ENCODE measurements at places on chromosomes 4 and X.

DNA sequence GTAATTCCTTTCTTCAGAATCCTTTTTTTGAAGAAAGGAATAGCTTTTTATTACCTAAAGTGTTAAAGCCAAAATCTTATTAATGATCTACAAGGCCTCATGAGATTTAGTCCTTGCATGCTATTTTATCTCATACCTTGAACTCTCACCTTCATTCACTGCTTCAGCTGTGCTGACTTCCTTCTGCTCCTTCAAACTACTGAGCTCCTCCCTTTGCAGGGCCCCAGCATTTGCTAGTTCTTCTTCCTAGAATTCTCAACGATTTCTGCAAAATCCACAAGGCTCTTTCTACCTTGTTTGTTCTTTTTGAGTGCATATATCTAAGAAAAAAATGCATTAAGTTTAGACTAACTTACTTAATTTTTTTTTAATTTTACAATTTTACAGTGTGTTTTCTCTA lies 619.5 kb downstream of the EPHA5 start:
- DNase-seq: no peak

GRCh38 chr4:153791746-153792617 lies 3.1 kb upstream of the SFRP2 start:
- DNase-seq: no peak

- no peak for DNase-seq
These were observed 3.5 kb upstream of the TMSB4X start for GRCh38 chrX:12971282-12972003.

DNA sequence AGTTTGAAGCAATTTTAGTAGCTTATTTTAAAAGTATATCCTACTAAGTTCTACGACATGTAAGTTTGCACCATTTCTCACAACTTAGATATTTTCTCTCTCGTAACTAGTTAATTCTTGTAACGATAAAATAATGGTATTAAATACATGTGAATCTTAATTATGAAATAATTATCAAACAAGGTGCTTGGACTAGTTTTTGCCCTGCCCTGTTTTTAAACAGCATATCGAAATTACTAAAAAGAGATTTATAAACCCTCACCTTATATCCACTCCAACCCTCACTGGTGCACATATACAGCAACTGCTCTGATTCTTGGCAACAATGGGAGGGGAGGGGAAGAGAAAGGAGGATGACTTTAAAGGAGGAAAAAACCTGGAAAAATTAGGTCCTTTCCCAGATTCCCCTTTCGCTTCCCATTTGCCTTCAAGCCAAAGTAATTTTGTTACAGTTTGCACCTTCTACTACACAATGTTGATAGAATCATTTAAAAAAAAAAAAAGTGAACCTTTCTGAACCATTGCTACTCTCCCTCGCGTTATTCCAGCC lies 820 bp upstream of the MAB21L2 start:
- no peak for DNase-seq

- no peak for DNase-seq
These were observed 538.2 kb downstream of the DMD start for GRCh38 chrX:32673193-32673592.

- no peak for DNase-seq
These were observed 191.4 kb downstream of the TSPAN5 start for GRCh38 chr4:98466868-98467599.

DNA sequence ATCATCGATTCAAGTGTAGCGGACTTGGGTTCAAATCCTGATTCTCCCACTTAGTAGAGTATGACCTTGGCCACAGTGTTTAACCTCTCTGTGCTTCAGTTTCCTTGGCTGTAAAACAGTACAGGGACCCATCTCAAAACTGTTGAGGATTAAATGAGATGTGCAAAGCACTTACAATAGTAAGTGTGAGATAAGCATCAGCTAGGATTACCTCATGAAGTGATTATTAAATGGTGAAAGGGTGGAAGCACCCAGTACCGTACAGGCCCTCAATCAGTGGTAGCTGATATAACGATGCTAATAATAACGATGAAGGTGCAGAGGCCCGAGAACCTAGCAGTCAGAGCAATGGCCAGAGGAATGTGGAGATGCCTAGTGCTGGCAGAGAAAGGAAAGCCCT lies 45.1 kb downstream of the PRPS1 start:
- no peak for DNase-seq

DNA sequence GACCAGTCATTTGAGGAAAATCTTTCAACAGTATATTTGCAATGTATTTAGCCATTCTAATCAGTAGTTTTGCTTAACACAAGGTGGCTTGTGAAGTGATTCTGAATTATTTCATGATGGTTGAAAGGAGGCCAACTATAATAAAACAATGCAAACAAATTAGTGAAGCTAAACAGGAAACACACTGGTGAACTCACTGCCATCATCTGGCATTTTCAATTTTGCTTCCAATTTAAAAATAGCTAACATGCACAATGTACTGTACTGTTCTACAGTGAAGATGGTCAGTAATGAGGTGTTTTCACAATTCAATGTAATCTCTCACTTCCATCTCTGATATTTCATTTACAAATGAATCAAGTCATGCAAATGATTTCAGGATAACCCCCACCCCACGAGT lies 31.1 kb downstream of the PGRMC2 start:
- DNase-seq: no peak

DNA sequence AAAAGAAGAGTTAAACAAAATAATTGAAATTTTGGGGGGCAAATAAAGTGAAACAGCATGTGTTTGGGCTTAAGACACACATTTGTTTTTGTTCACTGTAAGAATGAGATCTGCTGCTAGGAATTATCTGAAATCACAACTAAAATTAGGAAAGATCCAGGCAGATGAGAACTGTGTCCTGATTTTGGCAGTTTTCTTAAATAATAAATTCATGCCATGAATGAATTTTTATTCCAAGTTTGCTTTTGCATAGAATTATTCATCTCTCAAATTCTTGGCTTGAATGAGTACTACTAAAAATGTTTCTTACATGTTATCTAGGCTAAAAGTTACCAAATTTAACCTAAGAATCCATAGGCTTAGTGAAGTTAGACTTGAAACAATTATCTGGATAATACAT lies 321.7 kb downstream of the ANK2 start:
- DNase-seq: no peak

- no peak for DNase-seq
These were observed 39.9 kb downstream of the PDS5A start for GRCh38 chr4:39937683-39938268.

DNA sequence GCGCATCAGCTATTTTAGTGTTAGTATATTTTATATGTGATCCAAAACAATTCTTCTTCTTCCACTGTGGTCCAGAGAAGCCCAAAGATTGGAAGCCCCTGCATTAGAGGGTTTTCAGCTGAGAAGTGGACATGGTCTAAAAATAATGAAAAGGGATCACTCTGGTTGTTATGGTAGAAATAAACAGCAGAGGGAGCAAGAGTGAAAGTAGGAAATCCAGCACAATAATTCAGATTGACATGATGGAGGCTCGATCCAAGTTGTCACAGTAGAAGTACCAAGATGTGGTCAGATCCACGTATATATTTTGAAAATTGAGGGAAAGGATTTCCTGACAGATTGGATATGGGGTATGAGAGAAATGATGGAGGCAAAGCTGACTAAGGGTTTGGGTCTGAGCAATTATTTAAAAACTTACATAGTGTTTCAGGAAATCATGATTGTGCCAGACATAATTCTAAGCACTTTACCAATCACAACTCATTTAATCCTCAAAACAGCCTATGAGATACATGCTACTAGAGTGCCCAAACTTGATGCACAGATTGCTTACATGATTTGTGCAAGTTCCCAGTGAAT lies 17.0 kb upstream of the TMEM144 start:
- no peak for DNase-seq

- DNase-seq: no peak
These were observed 18.3 kb downstream of the CNGA2 start for GRCh38 chrX:151752847-151753246.

GRCh38 chr4:8343262-8343966 lies 73.9 kb downstream of the HTRA3 start:
- no peak for DNase-seq

- DNase-seq: no peak
These were observed 98.3 kb upstream of the SFRP2 start for GRCh38 chr4:153887217-153887616.

GRCh38 chr4:35649778-35650177 lies 594.5 kb downstream of the ARAP2 start:
- no peak for DNase-seq

GRCh38 chr4:40199999-40200874 lies 3.4 kb downstream of the RHOH start:
- no peak for DNase-seq

DNA sequence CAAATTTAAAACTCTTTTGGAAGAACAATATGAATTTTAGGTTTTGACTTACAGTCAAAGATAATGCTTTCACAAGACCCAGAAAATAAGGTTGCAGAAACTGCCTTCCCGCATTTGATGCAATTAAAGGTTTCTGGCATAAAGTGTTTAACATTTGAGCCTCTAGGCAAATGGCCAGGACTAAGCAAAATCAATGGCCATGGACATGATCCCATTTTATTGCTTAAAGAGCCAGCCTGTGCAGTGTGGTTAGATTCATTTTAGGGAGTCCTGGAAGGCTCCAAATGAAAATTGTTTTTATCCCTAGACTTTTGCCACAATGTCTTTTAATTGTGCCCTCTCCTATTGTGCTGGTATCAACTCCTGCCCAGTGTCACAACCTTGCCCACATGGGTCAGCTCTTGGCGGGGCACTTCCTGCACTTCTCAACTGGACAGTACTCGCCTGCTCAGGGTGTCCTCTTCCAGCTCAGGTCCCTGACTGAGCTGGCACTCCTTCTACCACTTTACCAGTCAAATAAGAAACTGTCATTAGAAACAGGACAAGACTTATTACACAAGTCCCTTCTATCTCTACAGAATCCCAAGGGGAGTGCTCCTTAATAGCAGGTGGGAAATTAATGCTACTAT lies 208.4 kb upstream of the NPY2R start:
- DNase-seq: no peak

GRCh38 chrX:94400488-94400887 lies 726.5 kb downstream of the FAM133A start:
- DNase-seq: no peak

GRCh38 chr4:76546327-76546726 lies 111.3 kb downstream of the SHROOM3 start:
- no peak for DNase-seq

DNA sequence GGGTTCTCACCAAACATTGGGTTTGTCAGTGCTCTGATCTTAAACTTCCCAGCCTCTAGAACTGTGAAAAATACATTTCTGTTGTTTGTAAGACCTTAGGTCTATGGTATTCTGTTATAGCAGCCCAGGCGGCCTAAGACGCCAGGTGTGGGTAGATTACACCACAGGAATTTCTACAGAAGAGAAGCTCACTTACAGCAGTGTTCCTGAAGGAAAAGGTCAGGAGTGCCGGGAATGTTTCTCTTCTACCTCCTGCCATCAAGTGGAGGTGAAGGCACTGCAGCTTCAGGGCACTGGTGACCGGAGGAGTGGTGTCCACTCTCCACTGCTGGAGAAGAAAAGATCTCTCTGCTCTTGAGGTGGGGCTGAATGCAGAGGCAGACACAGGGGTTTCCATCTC lies 45.7 kb downstream of the FHDC1 start:
- DNase-seq: no peak

- no peak for DNase-seq
These were observed 34.1 kb downstream of the DLG3 start for GRCh38 chrX:70478526-70479245.

GRCh38 chrX:138718941-138719340 lies 7.4 kb upstream of the FGF13 start:
- DNase-seq: no peak

DNA sequence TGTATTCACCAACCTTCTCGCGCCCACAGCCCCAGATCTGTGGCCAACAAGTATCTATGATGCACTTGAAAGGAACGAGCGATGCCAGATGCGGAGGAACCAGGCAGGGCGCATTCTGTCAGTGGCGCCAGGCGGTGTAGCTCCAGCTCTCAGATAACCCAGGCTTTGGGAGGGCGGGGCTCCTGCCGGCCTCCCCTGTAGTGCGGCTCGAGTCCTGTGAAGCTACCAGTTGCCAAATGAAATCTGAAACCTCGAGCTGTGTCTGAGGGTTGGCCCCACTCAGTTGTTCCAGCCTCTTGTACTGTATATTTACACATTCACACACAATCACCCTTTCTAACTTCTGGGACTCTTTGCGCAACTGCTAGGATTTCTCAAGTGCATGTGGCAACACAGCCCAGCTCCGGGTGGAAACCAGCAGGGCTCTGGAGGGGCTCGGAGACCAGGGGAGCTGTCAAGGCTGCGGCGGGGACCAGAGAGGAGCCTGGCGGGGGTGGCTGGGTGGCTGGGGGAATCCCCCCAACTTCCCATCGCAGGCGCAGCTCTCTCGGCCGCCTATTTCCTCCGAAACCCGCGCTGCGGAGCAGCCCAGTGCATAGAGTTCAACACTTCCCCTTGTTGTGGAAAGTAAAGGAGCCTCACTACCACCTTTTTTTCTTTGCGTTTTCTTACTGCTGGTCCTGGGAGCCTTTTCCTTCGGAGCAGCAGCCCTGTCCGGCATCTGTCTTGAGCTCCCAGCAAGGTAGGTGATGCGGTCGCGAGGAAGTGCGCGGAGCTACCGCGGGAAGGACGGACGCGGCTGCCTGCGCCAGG lies at the start of gene ARHGAP24:
ARHGAP24 (plus strand) TSS at position 333 of the 813 bp plus-strand sequence.
- no peak for DNase-seq

DNA sequence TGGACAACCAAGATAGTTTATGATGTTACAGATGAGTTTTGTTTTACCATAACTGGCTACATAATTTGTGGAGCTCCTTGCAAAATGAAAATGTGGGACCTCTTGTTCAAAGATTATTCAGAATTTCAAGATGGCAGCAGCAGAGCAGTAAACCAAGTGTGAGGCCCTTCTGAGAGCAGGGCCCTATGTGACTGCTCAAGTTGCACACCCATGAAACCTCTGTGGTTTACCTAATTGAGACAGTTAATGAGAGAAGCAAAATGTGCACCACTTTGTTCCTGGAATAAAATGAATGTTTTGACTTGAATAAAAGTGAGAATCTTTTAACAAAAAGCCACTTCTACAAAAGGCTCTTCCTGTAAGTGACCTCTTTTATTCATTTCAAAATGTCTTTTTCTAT lies 519.2 kb downstream of the RPA4 start:
- no peak for DNase-seq

GRCh38 chr4:113146876-113147358 lies 97.5 kb downstream of the ANK2 start:
- DNase-seq: no peak

- DNase-seq: no peak
These were observed 16.9 kb downstream of the AASDH start for GRCh38 chr4:56370377-56370776.

- DNase-seq: no peak
These were observed 39.1 kb upstream of the NPFFR2 start for GRCh38 chr4:71992571-71993312.

GRCh38 chr4:83486457-83487129 lies 1.7 kb upstream of the ABRAXAS1 start:
- DNase-seq: no peak

GRCh38 chr4:77219266-77219665 lies 62.3 kb downstream of the CCNG2 start:
- DNase-seq: no peak

DNA sequence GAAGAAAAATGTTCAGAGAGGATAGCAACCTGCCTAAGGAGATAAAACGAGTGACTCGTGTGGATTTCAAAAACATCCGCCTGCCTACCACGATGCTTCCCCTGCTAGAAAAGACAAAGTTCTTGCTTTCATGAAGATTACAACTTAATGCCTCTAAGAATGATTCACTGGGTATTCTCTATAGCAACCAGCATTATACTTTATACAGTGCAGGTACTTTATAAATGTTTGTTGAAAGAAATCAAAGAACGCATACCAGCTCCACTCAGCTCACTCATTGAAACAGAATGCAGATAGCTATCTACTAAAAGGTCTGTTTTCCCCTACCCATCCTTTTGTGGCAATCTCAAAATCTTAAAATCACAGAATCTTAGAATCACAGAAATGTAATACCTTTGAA lies 33.7 kb downstream of the GASK1B start:
- no peak for DNase-seq

Measured in stimulated activated CD4-positive, alpha-beta T cell treated with anti-CD3 and anti-CD28 coated beads, Interleukin-2, amount 100 ng/mL, for 4 hours (primary cell).